ENCODE measurements at places on chromosomes 12 and 14.

- DNase-seq = no peak
Measured at GRCh38 chr12:26817183-26817591, 15.8 kb downstream of the ITPR2 start.

GRCh38 chr14:37643701-37644100 is 48.3 kb downstream of the TTC6 start:
- DNase-seq = no peak

DNA sequence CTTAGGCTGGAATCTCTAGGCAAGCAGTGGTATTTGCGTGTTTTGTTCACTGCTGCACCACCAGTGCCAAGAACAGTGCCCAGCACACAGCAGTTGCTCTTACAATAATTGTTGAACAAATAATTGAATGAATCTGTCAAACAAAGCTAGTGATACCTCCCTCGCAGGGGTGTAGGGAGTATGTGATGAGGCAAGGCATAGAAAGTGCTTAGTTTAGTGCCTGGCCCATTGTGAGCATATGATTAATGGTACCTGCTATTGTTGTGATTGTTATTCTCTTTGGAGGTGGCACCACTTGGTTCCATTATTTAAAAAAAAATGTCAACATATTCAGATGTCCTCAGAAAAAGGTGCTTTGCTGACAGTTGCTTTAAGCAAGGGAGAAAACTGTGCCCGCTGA is 210.1 kb upstream of the TBX3 start:
- DNase-seq = no peak

DNA sequence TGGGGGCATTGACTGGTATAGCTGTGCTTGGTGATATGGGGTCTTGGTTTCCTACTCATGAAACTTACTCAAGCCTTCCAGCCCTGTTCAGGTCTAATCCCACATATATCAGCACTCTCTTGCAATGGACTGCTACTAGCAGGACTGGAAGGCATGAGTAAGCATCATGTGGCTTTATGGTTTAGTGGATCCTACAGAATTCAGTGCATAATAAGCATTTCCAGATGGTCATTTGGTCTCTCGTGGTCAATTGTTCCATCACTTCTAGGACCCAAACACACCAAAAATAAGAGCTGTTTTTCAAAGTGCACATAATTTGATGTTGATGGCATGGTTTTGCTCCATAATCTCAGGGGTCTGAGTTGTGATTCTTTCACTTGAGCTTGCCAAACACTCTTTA is 114.4 kb downstream of the LMNTD1 start:
- peak; percentile 28 for DNase-seq

DNA sequence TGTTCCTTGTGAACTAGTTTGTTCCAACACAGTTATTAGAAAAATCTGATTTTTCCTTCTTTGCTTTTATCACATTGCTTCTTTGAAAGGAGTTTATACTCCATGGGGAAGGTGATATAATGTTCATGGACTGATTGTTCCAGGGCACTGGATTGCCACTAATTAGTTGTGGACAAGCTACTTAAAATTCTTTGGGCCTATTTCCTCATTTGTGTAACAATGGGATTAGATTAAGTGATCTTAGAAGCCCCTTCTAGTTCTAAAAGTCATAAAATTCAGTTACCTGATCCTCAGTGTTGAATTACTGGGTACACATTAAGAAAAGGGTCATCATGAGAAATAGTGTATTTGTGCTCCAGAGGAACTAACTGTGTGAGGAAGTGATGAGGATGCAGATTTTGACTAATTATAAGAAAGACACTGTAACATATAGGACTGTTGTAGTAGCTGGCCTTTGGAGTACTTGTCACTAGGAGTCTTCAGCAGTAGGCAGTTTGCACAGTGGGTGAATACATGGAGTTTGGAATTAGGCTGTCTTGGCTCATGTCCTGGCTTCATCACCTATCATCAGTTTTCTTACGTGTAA is 82.2 kb downstream of the MIA2 start:
- no peak for DNase-seq

DNA sequence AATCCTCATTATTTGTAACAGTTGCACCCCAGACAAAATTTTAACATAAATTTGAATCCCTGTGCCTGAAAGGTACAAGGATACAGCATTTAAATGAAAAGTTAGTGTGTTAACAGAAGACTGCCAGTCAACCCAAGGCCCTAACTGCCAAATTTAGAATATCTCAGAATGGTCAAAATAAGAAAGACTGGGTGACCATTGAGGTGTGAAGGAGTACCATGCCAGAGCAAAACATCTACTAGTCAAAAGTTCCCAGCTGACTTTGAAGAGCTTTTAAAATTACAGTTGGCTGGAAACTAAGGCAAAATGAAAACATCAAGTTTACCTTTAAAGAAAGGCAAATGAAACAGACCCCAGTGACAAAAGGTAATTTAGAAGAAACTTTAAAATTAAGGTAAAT is 18.4 kb downstream of the SAV1 start:
- DNase-seq = no peak

GRCh38 chr12:132249689-132250478 is 79.5 kb downstream of the GALNT9 start:
- no peak for DNase-seq

DNA sequence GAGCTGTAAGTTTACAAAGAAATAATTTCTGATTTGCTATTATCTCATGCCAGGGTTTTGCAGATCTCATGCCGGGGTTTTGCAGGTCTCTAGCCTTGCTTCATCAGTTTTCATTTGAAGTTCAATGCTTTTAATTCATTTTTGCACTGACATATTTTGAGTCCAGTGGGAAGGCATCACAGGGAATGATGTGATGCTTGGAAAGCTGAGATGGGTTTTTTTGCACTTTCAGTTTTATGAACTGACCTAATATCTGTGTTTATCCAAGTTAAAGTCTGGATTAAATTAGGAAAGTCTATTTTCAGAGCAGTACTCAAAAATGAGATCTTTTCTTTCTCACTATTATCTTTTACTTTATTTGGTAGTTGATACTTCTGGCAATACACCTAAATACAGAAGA is 23.6 kb upstream of the REP15 start:
- no peak for DNase-seq

- peak; percentile 65 for DNase-seq
Measured at GRCh38 chr14:22630486-22630885, 13.7 kb downstream of the OR6J1 start.

GRCh38 chr12:120814903-120815429 is 89.2 kb downstream of the SPPL3 start:
- DNase-seq = no peak

DNA sequence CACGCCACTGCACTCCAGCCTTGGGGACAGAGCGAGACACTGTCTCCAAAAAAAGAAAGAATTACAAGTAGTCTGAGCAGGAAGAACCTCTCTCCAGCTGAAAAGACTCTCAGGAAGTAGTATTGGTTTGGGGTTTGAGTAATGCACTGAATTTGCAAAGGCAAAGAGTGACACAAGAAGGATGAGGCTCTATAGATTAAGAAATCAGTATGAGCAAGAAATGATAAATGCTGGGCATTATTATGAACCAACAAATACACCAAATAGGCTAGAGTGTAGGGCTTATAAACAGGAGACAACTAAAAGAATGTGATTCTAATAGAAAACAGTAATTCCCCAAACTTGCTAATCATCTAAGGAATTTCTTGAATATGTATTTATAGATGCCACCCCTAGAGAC is 2.6 kb upstream of the SLC35E3 start:
- DNase-seq = peak; percentile 44

- DNase-seq = no peak
Measured at GRCh38 chr14:38205119-38205813, 2.4 kb upstream of the SSTR1 start.

Data from fibroblast of skin of back (primary cell).